ENCODE measurements at places on chromosomes 6 and 20.

GRCh38 chr6:10425975-10426780 lies 11.3 kb upstream of the TFAP2A start:
- no peak for DNase-seq

- DNase-seq: no peak
These were observed 4.8 kb upstream of the CSTL1 start for GRCh38 chr20:23434521-23435313.

DNA sequence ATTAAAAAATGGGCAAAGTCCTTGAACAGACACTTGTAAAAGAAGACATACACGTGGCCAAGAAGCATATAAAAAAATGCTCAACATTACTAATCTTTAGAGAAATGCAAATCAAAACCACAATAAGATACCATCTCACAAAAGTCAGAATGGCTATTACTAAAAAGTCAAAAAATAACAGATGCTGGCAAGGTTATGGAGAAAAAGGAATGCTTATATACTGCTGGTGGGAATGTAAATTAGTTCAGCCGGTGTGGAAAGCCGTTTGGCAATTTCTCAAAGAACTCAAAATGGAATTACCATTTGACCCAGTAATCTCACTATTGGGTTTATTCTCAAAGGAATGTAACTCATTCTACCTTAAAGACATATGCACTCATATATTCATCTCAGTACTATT lies 166.6 kb downstream of the KHDC1L start:
- no peak for DNase-seq

DNA sequence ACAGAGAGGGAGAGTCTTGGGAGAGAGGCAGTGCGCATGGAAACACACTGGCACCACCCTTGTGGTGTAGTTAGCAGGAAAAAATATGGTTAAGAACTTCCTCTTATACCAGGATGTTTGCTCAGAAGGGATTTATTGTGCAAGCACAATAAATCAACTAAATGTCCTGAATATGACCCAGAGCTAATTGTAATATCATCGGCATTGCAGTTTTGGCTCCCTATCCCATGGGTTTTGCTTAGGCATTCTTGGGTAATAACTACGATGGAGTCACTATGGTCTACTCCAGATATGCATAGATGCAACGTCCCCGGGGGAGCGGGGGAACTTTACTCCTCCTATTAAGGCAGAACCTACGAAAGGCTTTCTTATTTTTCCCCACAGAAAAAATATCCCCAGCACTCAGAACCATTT lies 751.6 kb downstream of the EYS start:
- no peak for DNase-seq

- DNase-seq: no peak
These were observed 65.2 kb downstream of the PRL start for GRCh38 chr6:22231616-22232015.

Data from activated CD4-positive, alpha-beta T cell treated with anti-CD3 and anti-CD28 coated beads, Interleukin-2, amount 50 U/mL, for 24 hours (primary cell).